Activated naive CD8-positive, alpha-beta T cell treated with anti-CD3 and anti-CD28 coated beads, Interleukin-2, amount 50 U/mL, for 24 hours (primary cell): ENCODE measurements at places on chromosomes 2 and 18.

GRCh38 chr2:158463496-158464095 lies 6.8 kb downstream of the PKP4 start:
- DNase-seq, result no peak

DNA sequence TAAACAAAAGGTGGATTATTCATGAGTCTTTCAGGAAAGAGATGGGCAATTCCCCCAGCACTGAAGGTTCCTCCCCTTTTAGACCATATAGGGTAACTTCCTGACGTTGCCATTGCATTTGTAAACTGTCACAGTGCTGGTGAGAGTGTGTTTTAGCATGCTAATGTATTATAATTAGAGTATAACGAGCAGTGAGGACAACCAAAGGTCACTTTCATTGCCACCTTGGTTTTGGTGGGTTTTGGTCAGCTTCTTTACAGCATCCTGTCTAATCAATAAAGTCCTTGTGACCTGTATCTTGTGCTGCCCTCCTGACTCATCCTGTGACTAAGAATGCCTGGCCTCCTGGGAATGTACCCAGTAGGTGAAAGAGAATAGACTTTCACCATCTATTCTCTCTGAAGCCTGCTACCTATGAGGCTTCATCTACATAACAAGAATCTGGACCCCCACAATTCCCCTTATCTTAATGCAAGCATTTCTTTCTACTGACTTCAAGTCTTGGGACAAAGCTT lies 148.7 kb downstream of the CABLES1 start:
- DNase-seq, result peak; percentile 49

DNA sequence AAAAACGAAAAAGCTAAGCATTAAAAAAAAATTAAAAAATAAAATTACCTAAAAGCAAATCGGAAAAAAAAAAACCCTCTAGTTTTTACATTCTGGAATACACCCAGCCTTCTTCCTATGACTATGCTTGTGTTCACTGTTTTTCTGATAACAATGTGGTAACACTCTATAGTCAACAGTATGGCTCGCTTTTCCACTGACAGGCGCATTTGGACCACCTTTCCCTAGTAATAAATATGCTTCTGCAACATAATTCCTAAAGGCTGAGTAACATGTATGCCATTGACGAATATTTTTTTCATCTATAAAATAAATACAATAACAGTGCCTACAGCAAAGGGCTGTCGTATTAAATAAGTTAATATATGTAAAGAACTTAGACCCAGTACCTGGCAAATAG lies 27.9 kb downstream of the NOL10 start:
- DNase-seq, result no peak

DNA sequence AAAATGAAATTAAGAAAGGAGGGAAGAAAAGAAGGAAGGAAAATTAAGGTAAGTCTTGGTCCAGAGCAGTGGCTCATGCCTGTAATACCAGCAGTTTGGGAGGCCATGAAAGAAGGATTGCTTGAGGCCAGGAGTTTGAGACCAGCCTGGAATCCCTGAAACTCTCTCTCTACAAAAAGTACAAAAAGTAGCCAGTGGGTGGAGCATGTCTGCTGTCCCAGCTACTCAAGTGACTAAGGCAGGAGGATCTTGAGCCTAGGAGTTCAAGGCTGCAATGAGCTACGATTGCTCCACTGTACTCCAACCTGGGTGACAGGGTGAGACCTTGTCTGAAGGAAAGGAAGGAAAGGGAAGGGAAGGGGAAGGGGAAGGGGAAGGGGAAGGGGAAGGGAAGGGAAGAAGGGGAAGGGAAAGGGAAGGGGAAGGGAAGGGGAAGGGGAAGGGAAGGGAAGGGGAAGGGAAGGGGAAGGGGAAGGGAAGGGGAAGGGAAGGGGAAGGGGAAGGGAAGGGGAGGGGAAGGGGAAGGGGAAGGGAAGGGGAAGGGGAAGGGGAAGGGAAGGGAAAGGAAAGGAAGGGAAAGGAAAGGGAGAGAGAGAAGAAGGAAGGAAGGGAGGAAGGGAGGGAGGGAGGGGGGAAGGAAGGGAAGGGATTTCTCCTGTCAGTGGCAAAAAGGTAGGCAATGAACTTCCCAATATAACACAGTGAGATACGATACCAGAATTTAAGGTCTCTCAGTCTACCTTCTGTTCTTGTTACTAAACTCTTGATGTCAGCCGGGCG lies 412.8 kb downstream of the CMPK2 start:
- DNase-seq, result no peak

DNA sequence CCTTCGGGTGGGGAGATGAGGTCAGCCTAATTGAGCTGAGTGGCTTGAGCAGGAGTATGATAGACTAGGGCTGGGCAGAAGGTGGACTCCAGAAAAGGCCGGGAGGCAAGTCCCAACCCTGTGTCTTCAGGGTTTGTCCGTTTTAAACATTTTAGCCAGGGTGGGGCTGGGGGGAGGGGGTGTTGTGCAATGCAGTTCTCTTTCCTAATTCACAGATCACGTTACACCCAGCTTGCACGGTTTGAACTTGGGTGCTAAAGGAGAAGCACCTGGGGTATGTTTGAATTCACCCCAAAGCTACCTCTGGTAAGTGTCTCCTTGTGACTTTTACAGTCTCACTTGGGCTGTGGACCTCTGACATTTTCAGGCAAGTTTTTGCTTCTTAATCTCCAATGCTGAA lies 233.3 kb downstream of the AGAP1 start:
- DNase-seq, result no peak

- no peak for DNase-seq
Observed at GRCh38 chr2:173574324-173575112, 219.8 kb downstream of the CDCA7 start.

DNA sequence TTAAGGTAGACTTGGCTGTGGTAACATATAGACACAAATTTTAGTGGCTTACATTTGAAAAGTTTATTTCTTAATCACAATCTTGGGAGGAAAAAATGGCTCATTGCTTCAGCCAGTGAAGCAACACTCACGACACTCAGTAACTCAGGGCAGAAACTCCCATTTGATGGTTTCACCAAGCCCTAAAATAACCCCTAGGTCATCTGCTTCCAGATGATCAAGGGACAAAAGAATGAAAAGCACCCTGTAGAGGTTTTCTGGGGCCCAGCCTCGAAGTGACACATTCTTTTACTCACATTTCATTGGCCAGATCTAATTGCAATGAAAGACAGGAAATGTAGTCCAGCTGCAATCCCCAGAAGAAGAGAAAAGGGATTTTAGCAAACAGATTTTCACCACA lies 275.9 kb downstream of the TMX3 start:
- no peak for DNase-seq

- no peak for DNase-seq
Observed at GRCh38 chr2:95059656-95060370, 34.3 kb downstream of the MAL start.

- DNase-seq, result no peak
Observed at GRCh38 chr2:20176760-20177159, 48.2 kb downstream of the SDC1 start.

- DNase-seq, result no peak
Observed at GRCh38 chr2:222871291-222871690, 10.5 kb downstream of the ACSL3 start.

DNA sequence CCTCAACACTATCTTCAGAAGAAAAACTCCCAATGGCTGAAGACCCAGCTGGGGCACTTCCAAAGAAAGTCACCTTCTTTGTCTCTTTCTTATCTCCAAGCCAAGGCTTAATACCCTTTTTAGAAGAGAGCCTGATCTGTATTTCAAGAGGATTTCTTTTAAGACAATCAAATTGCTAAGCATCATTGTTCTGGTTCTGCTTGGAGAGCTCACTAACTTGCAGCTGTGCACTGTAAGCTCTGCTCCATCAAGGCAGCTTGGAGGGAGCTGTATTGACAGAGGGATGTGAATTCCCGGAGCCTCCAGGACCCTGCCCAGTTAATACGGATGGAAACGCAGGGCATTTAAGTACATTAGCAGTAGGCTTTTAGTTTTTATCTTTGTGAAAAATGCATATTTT lies 253.1 kb downstream of the TDRD15 start:
- no peak for DNase-seq

DNA sequence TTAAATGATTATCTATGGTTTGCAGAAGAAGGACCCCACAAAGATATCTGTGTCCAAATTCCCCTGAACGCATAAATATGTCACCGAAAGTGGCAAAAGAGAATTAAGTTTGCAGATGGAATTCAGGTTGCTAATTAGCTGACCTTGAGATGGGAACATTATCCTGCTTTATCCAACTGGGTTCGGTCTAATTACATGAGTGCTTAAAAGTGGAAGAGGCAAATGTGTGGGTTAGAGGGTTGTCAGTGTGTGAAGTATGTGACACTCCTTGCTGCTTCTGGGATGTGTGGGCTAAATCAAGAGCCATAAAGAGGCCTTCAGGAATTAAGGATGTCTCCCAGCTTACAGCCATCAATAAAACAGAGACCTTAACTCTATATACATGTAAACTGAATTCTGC lies 53.5 kb downstream of the CDH19 start:
- no peak for DNase-seq

DNA sequence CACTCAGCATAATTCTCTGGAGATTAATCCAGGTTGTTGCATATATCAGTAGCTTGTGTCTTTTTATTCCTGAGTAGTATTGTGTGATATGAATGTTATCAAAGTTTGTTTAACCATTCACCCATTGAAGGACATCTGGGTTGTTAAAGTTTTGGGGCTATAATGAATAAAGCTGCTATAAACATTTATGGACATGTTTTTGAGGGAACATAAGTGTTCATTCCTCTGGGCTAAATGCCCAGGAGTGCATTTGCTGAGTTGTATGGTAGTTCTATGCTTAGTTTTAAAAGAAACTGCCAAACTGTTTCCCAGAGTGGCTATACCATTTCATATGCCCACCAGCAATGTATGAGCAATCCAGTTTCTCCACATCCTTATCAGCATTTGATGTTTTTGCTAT lies 21.8 kb upstream of the KCNJ13 start:
- DNase-seq, result no peak

GRCh38 chr2:73020657-73021370 lies 50.7 kb downstream of the SFXN5 start:
- no peak for DNase-seq

- no peak for DNase-seq
Observed at GRCh38 chr2:177942731-177943130, 129.8 kb downstream of the PDE11A start.

DNA sequence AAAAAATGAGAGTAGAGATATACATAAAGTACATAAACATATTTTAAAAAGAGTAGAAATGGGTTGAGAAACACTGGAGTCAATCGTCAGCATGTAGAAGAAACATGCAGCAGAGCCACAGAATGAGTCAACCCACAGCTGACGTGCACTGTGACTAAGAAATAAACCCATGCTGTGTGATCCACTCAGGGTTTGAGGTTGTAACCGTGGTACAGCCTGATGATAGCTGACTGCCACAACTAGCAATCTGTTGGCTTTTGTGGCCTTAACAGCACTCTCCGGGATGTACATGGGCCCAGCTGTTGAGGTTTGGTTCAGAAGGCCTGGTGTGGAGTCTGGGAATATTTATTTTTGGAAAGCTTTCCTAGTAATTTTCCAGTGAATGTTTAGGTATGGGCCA lies 554.4 kb upstream of the MEX3C start:
- DNase-seq, result no peak

DNA sequence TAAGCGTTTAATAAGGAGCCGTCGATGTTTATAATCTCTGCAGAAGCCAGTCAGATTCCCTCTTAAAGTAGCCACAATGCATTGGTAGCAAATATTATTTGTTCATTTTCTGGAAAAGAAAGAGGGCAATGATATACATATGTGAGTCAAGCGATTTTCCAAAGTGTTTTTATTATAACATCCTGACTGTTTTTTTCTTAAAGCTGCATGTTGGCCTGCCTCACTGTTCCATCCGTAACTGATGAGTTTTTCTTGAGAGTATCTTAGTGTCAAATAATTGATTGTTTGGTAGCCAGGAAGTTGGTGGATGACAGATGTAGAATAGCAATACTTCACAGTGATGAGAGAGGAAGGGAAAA lies 3.7 kb downstream of the TSHZ1 start:
- no peak for DNase-seq

- no peak for DNase-seq
Observed at GRCh38 chr2:191014653-191015020, 666 bp upstream of the STAT1 start.
